Kidney (tissue), 22 donors: ENCODE measurements at places on chromosomes 1 and 21. TPM values are rescaled to one million over a fixed set of nuclear protein-coding genes. Genes with fewer than 3 reads are reported as not detected.

Gene NTPCR
- polyA plus RNA-seq: 95.7 TPM

Gene ADAMTSL4
- 6.9 TPM for polyA plus RNA-seq

Gene HAO2
- polyA plus RNA-seq: 183 TPM

Gene TACSTD2
- 127 TPM for polyA plus RNA-seq

Gene FCRL1
- polyA plus RNA-seq: not detected

Gene GBP4
- polyA plus RNA-seq: 11.0 TPM

Gene PDZK1IP1
- 2,553 TPM for polyA plus RNA-seq

Gene ADGRL2
- 27.2 TPM for polyA plus RNA-seq

Gene PTPRU
- 3.7 TPM for polyA plus RNA-seq

Gene AGMAT
- 119 TPM for polyA plus RNA-seq

Gene OR6K3
- not detected for polyA plus RNA-seq

Gene UBASH3A
- polyA plus RNA-seq: not detected

Gene CD1E
- not detected for polyA plus RNA-seq

Gene RGS7
- 3.6 TPM for polyA plus RNA-seq

Gene GPR153
- polyA plus RNA-seq: 1.1 TPM

Gene DNALI1
- polyA plus RNA-seq: 46.4 TPM

Gene FCRL5
- polyA plus RNA-seq: not detected

Gene GPA33
- polyA plus RNA-seq: not detected

Gene PTGFR
- 2.4 TPM for polyA plus RNA-seq

Gene TIPRL
- polyA plus RNA-seq: 20.7 TPM

Gene SPRR2G
- polyA plus RNA-seq: not detected

Gene ARMH1
- 3.4 TPM for polyA plus RNA-seq

Gene TRIM63
- polyA plus RNA-seq: 3.3 TPM

Gene AKT3
- polyA plus RNA-seq: 9.5 TPM
